ENCODE measurements at places on chromosomes 6 and 20.
A peak's percentile ranks its signal among the peaks of the same experiment; 100 is the strongest.

- DNase-seq: no peak
Measured at GRCh38 chr6:70380252-70380651, 33.1 kb upstream of the FAM135A start.

- DNase-seq: no peak
Measured at GRCh38 chr20:22940350-22940749, 94.8 kb upstream of the SSTR4 start.

DNA sequence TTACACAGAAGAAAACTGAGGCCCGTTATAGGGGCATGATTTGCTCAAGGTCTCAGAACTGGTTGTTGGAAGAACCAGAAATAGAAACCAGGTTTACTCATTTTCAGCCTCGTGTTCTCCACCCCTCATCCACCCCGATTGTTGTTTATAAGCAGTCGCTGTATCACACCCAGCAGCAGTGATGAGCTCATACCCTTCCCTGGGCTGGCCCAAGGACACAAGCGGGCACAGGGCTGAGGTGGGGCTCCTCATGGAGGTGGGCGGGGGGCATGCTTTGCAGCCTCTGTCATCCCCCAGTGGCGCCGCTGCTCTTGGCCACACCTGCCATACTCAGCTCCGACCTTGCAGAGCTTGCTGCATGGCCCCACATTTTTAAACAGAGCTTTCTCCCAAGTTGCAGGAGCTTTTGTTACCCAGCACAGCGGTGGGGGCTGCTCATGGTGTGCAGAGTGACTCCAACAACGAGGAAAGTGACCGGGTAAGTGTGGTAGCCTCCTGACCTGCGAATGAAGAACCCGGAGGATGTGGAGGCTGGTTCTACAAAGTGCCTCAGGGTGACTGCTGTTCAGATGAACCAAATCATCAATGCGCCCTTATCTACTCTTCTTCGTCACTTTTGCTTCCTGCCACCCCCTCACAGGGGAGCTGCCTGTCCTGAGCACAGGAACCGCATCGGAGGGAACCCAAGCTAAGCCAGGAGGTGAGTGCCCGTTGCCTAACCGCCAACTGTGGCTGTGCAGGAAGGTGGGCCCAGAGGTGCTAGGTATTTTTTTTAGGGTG, 43.6 kb upstream of the NKX2-2 start:
- DNase-seq: no peak

DNA sequence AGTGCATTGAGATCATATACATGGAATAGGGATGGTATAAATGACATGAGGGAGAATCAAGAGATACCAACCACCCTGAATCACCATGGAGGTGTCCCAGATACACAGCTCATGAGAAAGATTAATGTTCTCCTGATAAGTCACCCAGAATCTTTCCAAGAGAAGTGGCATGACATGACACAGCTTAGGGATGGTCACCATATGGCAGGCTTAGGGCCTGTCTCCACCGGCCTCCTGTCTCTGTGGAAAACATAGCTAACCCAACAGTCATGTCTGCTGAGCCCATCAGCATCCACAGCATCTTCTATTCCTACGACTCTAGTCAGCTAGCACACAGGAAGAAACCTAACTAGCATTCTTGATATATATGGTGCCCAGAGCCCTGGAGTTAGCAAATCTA, 133.3 kb downstream of the IPCEF1 start:
- no peak for DNase-seq

DNA sequence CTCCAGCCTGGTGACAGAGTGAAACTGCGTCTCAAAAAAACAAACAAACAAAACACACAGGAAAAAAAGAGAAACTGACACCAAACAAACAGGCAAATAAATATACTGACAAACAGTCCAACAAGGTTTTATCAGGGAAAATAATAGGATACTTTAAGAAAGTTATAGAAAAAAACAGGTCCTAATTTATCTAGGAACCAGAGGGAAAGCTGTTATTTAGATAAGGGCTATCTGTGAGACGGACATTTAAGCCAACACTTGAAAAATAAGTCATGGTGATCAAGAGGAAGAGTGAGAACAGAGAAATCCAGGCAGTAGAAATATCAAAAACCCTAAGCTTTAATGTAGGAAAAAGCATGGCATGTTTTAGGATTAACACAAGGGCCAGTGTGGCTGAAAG, 68.9 kb downstream of the FAM217A start:
- no peak for DNase-seq

GRCh38 chr6:40436685-40437604, 150.2 kb downstream of the LRFN2 start:
- no peak for DNase-seq

DNA sequence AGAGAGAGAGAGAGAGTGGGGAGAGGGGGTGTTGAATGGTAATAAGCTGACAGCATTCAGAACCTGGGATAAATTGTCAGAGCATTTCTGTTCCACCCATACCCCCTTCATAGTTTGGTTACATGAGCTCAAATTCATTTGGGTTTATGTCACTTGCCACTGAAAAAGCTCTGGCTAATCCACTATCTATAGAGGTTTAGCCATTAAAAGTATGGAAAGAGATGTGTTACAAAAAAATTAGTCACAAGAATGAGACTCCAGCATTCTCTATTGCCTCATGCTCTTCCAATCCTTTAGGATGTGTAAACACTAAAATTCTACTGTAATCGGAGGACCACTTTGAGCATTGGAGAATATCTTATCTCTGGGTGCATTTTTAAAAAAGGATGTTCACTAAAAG, 297.6 kb upstream of the TCF21 start:
- DNase-seq: no peak

- DNase-seq: no peak
Measured at GRCh38 chr20:54172856-54173652, 732 bp downstream of the CYP24A1 start.

- DNase-seq: peak; percentile 82
Measured at GRCh38 chr6:25192590-25193459, 86.3 kb upstream of the CARMIL1 start.

DNA sequence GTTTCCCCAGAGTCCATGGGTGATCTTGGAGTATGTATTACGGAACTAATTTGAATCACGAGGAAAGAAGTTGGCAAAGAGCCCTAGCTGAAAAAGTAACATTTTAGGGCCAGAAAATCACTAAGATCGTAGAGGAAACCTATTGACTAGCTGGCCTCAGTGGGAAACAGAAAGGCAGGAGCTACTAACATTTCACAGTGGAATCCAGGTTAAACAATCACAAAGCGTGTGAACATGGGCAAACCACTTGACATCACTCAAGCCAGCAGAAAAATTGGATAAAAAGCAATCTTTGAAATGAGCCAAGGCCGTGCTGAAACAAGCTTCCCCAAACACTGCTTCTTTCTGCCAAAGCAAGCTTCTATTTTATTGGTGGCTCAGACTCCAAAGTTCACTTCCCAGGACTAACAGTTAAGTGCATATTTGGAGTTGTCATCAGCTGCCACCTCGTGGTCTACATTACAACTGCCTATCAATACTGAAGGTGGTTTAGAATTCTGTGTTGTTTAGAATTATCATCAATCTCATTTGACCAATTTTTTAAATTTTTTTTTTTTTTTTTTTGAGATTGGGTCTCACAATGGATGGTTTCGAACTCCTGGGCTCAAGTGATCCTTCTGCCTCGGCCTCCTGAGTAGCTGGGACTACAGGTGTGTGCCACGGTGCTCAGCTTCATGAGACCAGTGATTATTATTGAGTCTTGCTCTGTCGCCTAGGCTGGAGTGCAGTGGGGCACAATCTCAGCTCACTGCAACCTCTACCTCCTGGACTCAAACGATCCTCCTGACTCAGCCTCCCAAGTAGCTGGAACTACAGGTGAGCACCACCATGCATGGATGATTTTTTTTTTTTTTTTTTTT, 10.6 kb downstream of the RPS10 start:
- DNase-seq: peak; percentile 54

DNA sequence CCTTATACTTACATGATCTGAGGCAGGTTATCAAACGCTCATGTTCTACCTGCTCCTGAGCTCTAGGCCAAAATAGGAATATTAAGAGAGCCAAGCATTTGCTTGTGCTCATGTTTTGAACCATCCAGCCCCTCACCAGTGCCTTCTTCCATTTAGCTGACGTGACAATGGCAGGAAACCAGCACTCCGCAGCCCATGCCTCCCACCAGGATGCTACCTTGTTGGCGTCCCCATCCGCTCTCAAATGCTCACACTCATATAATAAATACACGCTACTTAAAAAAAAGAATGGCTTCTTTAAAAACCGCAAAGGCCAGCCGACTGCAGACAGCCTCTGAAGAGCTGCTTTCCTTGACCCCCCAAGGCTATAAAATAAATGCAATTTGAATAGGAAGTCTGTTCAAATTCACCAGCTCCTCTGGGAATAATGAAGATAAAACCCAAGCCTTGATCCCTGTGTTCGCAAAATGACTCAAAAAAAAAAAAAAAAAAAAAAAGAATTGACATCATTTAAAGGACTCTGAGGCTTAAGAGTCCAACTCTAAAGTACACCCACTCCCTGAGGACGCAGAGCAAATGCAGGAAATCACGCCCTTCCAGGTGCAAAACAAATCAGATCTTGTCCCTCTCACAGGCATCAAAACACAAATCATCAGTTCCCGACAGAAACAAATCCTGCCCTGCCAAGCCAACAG, 29.0 kb downstream of the RNASET2 start:
- DNase-seq: no peak

- no peak for DNase-seq
Measured at GRCh38 chr20:41783423-41784208, 165.4 kb upstream of the CHD6 start.

DNA sequence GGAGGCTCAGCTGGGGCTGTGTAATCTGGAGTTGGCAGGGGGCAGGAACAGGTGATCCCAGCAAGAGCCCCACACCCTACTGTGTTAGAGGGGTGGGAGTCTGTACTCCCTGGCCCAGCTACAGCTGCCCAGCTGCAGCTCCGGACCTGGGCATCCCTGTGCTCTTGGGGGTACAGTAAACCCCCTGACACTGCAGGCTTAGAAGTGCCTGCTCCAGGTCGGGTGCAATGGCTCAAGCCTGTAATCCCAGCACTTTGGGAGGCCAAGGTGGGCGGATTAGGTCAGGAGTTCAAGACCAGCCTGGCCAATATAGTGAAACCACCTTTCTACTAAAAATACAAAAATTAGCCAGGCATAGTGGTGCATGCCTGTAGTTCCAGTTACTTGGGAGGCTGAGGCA, 1228.6 kb upstream of the EYS start:
- no peak for DNase-seq

GRCh38 chr6:158509465-158509864, 50.4 kb upstream of the TMEM181 start:
- no peak for DNase-seq

- no peak for DNase-seq
Measured at GRCh38 chr6:126227833-126228702, 111.8 kb upstream of the CENPW start.

- no peak for DNase-seq
Measured at GRCh38 chr20:37711994-37712964, 18.4 kb downstream of the CTNNBL1 start.

DNA sequence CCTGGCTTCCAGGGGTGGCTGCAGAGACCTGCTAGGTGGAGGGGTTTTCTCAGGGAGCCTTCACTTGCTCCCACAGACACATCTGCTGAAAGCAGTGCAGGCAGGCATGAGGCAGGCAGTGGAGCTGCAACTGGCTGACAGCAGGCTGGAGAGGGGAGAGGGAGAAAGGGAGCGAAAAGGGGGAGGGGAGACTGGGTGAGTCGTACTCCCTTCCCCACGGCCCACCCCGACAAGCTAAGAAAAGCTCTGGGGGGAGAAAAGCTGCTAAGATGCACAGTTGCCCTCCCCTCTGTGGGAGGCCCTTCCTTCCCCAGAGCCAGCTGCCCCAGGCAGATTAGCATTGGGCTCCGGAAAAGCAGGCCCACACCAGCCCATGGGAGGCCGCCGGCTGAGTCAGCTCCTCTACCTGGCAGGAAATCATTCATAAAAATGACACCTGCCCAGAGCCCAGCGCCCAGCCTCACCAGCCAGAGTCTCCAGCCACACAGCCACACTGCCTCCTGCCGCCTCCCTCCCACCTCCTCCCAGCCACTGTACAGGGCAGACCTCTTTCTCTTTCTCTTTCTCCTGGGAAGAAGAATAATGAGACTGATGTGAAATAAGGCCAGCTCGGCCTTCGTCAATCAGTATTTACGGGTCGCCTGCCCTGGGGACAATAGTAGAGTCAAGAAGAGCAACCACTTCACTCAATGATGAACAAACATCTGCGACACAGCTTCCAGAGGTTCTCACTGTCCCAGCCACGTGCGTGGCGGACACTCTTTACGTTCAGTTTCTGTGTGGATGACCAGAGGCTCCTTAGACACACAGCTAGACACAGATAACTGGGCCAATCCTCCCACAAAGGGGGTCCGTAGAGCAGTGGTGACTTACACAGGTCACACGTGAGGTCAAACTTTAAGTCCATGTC, 7.7 kb upstream of the C20orf203 start:
- no peak for DNase-seq

GRCh38 chr6:138310294-138310693, 67.4 kb upstream of the SMIM28 start:
- DNase-seq: no peak

DNA sequence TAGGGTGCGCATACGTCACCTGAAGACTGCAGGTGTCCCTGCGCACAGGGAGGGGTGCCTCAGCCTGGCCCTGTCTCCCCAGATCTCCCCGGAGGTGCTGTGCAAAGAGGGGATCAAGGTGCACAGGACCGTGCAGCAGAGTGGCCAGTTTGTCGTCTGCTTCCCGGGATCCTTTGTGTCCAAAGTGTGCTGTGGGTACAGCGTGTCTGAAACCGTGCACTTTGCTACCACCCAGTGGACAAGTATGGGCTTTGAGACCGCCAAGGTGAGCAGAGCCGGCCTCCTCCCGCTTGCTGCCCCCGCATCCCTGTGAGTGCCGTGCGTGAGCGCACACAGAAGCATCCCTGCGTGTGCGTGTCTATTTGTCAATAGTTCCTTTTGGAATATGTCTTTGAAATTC, 150.7 kb downstream of the DTNBP1 start:
- DNase-seq: no peak

GRCh38 chr6:24779416-24780016, 4.8 kb downstream of the GMNN start:
- no peak for DNase-seq
